ENCODE measurements at places on chromosomes 2 and 18. TPM values are rescaled to one million over a fixed set of nuclear protein-coding genes. Genes with fewer than 3 reads are reported as not detected.

FMNL2 gene
- total RNA-seq: 58.0 TPM

FAP gene
- total RNA-seq: 172 TPM

SLC19A3 gene
- total RNA-seq: 0.78 TPM

CCDC68 gene
- total RNA-seq: 15.1 TPM

PRSS56 gene
- total RNA-seq: not detected

BOLL gene
- not detected for total RNA-seq

EFR3B gene
- 2.4 TPM for total RNA-seq

ATOH8 gene
- total RNA-seq: 22.4 TPM

CD226 gene
- total RNA-seq: 0.69 TPM

HOXD1 gene
- total RNA-seq: not detected

KLHL41 gene
- total RNA-seq: 0.72 TPM

GEN1 gene
- total RNA-seq: 6.1 TPM

GNAL gene
- 0.20 TPM for total RNA-seq

LHCGR gene
- not detected for total RNA-seq

FASTKD1 gene
- 18.9 TPM for total RNA-seq

CRYGD gene
- not detected for total RNA-seq

KANSL3 gene
- total RNA-seq: 36.5 TPM

CERKL gene
- not detected for total RNA-seq

SLC23A3 gene
- 8.1 TPM for total RNA-seq

KCNS3 gene
- total RNA-seq: 0.78 TPM

SERPINB12 gene
- total RNA-seq: not detected

POTEC gene
- under 0.01 TPM for total RNA-seq

PARD3B gene
- total RNA-seq: 13.6 TPM

HOXD9 gene
- total RNA-seq: not detected

ATAD2B gene
- total RNA-seq: 10.7 TPM

RBKS gene
- 0.59 TPM for total RNA-seq

SPP2 gene
- total RNA-seq: not detected

LGALSL gene
- 7.4 TPM for total RNA-seq

NPAS2 gene
- 27.7 TPM for total RNA-seq

NGEF gene
- total RNA-seq: 5.7 TPM

NAB1 gene
- 37.2 TPM for total RNA-seq

CYP26B1 gene
- 1.1 TPM for total RNA-seq

INPP5D gene
- 0.59 TPM for total RNA-seq

ARHGAP28 gene
- 0.03 TPM for total RNA-seq

CDK15 gene
- 1.5 TPM for total RNA-seq

DSG2 gene
- total RNA-seq: 5.2 TPM

NEMP2 gene
- 3.7 TPM for total RNA-seq

IL36G gene
- total RNA-seq: not detected

FEV gene
- not detected for total RNA-seq

C2orf66 gene
- 0.59 TPM for total RNA-seq

TUBA4B gene
- not detected for total RNA-seq

UNC80 gene
- not detected for total RNA-seq

MTLN gene
- total RNA-seq: 39.7 TPM

SULT1C4 gene
- total RNA-seq: 0.17 TPM

C1QL2 gene
- total RNA-seq: not detected

CYTIP gene
- 5.5 TPM for total RNA-seq

RGPD3 gene
- 0.20 TPM for total RNA-seq

UPP2 gene
- total RNA-seq: not detected

ARL5A gene
- 56.0 TPM for total RNA-seq

SERPINB7 gene
- total RNA-seq: 0.07 TPM

C18orf63 gene
- total RNA-seq: not detected

EDAR gene
- not detected for total RNA-seq

ASXL3 gene
- total RNA-seq: under 0.01 TPM

SCTR gene
- not detected for total RNA-seq

SCG2 gene
- 37.2 TPM for total RNA-seq
